ENCODE measurements at places on chromosomes 2 and 18.

GRCh38 chr18:9887992-9888391, 2.2 kb downstream of the TXNDC2 start:
- H3K27me3 ChIP-seq: no peaks in the 10 kb centered on the region
- DNase-seq: no peak
- H3K36me3 ChIP-seq: no peaks in the 10 kb centered on the region
- H3K4me1 ChIP-seq: no peaks in the 10 kb centered on the region

GRCh38 chr18:78675231-78675630, 304.4 kb upstream of the SALL3 start:
- H3K36me3 ChIP-seq: no peaks in the 10 kb centered on the region
- H3K4me1 ChIP-seq: no peaks in the 10 kb centered on the region
- no peak overlapping the region for H3K4me3 ChIP-seq
- no peak for DNase-seq
- no peaks in the 10 kb centered on the region for H3K27me3 ChIP-seq

- H3K27ac ChIP-seq: no peak overlapping the region
- DNase-seq: no peak
- H3K36me3 ChIP-seq: no peaks in the 10 kb centered on the region
- no peak overlapping the region for H3K4me3 ChIP-seq
- H3K4me1 ChIP-seq: no peaks in the 10 kb centered on the region
- H3K27me3 ChIP-seq: peaks cover 2% of the 10 kb centered on the region
These were observed 68.6 kb upstream of the SMIM21 start for GRCh38 chr18:75496151-75496550.

GRCh38 chr2:237507512-237507911, 20.5 kb downstream of the MLPH start:
- no peaks in the 10 kb centered on the region for H3K36me3 ChIP-seq
- DNase-seq: no peak
- H3K27me3 ChIP-seq: no peaks in the 10 kb centered on the region
- no peak overlapping the region for H3K4me3 ChIP-seq
- H3K4me1 ChIP-seq: no peaks in the 10 kb centered on the region
- H3K27ac ChIP-seq: no peak overlapping the region

All from CD14-positive monocyte (primary cell).